ENCODE measurements at places on chromosomes 6 and 20.

GRCh38 chr6:5684320-5685053 is 322.2 kb downstream of the NRN1 start:
- DNase-seq = no peak

DNA sequence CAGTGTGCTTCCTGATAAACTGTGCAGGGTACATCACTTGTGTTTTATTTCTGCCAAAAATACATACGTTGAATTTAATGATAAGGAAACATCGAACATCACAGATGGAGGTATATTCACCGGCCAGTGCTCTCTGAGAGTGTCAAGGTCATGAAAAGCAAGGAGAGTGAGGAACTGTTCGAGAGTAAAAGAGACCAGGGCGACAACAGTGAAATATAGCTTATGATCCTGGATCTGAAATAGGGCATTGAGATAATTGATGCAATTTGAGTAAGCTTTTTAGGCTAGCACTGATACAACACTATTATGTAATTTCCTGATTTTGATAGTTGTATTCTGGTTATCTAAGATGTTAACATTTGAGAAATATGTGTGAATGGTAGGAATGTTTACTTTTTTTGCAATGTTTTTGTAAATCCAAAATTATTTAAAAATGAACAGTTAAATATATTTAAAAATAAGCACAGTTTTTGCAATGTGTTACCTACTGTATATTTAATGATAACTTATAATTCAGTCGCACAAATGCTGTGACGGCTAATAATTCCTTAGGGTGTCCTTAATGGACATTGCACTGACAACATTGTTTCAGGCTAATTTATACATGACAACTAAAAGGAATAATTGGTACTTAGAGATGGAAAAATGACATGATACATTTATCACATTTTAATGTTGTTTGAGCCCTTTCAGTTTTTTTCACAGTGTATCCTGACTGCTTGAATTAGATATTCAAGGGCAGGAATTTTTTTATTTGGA is 9.9 kb downstream of the RAB32 start:
- no peak for DNase-seq

GRCh38 chr6:52253494-52253893 is 9.2 kb upstream of the IL17F start:
- peak; percentile 22 for DNase-seq

DNA sequence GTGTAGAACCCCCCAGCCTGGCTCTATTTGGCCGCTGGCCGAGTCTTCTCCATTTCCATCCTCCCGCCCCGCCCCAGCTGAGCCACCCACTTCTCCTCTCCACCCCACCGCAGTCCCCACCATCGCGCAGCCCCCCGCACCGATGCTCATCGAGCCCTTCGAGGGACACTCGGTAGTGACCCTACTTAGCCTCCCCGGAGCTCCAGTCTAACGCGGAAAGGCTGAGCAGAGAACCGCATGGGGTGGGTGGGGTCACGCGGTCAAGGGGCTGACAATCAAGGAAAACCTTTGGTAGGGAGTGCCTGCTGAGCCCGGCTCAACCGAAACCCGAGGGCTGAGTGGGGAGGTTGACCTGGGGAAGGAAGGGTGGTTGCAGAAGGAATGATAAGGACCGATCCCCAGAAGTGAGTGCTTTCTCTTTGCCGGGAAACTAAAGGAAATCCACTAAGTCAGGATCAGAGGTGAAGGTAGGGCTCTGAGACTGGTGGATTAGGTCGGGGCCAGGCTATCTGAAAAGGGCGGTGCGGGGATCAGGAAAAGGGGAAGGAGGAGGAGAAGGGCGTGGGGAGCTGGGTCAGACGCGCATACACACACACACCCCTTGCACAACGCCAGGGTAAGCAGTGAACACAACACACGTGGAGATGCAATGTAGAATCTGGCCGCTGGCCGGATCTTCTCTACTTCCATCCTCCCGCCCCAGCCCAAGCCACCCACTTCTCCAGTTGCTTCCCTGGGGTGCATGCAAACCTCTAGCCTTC is 49.8 kb downstream of the CPXM1 start:
- no peak for DNase-seq

GRCh38 chr6:140380427-140381218 is 1006.2 kb upstream of the CITED2 start:
- no peak for DNase-seq

- DNase-seq = no peak
Observed at GRCh38 chr6:127276331-127276730, 9.7 kb downstream of the RNF146 start.

- no peak for DNase-seq
Observed at GRCh38 chr6:79821859-79822258, 125.5 kb downstream of the ELOVL4 start.

GRCh38 chr6:21352131-21352530 is 241.4 kb upstream of the SOX4 start:
- no peak for DNase-seq

GRCh38 chr20:62938105-62938888 is at the start of gene GID8:
TSS of gene GID8 (plus strand) at chr20:62938147. CDS start at chr20:62941503, 3,356 bp downstream.
- DNase-seq = peak; percentile 62

DNA sequence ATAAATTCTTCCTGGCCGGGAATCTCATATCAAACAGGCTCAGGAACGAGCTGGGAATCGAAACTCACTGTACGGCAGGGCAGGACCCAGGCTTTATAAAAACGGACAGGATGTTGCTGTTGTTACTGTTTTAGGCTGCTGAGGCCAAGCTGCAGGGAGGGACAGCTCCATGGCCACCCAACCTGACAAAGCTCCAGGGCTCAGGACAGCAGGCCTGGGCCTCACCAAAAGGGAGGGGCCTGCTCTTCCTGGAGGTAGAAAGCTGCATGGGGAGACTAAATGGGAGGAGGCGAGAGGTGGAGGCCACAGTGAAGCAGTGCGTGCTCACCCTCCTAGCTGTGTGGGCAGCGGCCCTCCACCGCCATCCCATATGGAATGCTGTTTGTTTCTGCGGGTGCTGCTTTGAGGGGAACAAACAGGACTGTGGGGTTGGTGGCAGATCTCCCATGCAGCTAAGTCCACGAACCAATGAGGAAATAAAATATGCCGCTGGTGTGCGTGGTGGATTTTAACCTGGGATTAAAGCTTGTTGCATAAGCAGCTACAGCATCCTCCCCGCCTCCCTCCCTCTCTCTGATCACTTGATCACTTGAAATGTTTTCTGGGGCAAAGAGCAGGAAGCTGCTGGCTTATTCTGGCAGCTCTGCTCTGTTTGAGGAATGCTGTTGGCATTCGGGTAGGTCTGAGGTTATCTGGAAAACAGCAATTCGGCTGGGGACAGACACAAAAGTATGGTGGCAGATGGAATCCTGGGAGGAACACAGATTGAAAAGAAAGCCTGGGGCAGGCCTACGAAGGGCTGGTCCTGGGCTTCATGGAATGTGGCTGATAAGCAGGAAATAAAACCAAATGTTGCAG is 2.4 kb upstream of the ZMYND8 start:
- no peak for DNase-seq

DNA sequence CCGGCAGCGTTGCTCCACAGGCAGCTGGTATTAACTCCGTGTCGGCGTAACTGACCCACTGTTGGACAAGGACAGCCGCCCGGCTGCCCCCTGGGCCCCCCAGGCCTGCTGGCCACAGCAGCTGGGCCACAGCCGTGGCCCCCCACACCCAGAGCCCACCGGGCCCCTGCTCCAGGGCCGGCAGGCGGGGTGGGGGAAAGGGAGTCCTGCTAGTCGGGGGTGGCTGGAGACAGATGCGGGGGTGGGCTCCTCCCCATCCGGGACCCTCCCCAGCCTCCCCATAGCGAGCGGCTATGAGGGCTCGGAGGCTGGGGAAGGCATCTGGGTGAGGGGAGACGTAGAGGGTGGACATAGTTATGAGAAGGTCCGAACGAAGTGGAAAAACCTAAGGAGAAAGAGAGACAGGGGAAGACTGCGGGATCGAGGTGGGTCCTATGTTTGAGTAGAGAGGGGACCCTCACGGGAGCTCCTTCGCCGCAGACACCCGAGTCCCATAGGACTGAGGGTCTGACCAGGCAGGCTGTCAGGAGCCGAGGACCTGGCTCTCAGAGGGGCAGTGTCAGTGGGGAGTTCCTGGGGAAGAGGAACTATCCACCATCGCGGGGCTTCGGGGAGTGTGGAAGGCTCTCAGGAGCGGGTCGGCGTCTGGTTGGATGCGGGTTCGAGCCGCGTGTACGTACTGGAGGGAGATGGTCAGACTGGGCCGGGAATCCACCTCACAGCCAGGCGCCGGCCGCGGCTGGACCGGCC is 511 bp downstream of the VARS1 start:
- DNase-seq = no peak

- no peak for DNase-seq
Observed at GRCh38 chr6:139423971-139424667, 49.7 kb upstream of the CITED2 start.

- DNase-seq = no peak
Observed at GRCh38 chr20:33709398-33709797, 10.7 kb downstream of the PXMP4 start.

- no peak for DNase-seq
Observed at GRCh38 chr6:1110941-1111349, 201.0 kb upstream of the FOXQ1 start.

DNA sequence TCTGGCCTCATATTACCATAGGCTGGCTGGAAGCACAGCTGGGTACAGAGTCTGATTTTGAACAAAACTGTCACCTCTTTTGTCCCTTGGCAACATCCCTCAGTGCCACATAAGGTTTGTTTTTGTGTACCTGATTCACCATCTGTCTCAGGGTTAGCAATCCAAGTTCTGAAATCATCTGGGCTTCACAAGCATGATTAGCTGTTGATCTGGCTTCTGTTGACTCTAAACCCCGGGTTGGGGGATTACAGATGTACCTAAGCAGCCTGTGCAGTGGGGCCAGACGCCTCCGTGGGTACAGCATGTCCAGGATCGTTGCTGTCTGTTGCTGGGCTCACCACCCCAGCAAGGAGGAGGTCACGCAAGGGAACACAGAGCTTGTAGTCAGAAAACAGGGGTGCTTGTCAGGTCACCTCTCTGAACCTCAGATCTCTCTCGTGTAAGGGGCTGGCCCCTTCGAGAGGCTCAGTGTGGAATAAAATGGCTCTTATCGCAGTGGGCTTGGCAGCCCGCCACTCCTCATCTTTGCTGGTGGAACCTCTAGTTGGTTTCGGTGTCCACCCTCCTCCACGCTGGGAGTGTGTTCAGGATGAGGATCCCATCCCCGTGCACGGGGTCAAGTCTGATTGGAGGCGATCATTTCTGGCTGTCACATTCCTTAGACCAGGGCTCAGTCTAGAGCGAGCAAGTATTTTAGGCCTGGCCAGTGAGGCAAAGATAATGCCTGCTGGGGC is 39.2 kb upstream of the ZNF831 start:
- DNase-seq = no peak

DNA sequence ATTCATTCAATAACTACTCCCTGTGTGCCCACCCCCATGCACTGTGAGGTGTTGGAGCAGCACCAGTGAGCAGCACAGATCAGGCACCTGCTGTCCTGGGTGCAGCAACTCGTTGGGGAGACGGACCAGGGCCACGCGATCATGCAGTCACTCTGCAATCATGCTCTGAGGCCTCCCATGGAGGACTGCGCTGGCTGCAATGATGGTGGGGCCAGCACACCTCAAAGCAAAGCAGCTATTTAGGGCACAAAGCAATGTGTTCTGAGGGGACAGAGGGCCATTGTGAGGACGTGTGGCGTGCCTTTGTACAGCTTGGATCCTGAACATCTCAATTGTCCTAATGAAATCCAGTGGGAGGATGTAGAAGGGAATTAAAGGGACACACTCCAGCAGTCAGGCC is 41.0 kb upstream of the MPC1 start:
- no peak for DNase-seq

- DNase-seq = no peak
Observed at GRCh38 chr20:63968928-63969760, 586 bp downstream of the ZNF512B start.

DNA sequence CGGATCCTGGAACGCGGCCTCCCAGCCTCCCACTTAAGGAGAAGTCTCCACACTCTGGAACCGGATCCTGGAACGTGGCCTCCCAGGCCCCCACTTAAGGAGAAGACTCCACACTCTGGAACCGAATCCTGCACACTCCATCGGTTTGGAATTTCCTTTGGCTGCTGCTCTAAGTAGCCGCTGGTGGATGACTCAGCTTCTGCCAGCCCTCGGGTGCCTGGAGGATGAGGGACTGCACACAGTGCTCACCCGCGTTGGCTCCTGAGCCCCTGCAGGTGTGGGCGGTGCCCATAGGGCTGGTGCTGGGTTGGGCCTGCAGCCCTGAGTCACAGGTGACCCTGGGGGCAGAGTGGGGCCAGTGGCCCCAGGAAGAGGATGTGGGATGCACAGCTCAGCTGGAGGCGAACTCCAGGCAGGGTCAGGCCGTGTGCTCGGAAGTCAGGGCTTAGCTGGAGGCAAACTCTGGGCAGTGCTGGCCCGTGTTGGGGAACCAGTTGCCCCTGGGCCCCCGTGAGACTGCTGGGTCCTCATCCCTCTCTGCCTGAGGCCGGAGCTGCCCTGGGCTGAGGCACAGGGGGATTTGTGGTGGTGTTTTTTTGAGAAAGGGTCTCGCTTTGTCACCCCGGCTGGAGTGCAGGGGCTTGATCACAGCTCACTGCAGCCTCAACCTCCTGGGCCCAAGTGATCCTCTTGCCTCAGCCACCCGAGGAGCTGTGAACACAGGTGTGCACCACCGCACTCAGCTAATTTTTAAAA is 13.9 kb upstream of the TNFRSF6B start:
- no peak for DNase-seq

DNA sequence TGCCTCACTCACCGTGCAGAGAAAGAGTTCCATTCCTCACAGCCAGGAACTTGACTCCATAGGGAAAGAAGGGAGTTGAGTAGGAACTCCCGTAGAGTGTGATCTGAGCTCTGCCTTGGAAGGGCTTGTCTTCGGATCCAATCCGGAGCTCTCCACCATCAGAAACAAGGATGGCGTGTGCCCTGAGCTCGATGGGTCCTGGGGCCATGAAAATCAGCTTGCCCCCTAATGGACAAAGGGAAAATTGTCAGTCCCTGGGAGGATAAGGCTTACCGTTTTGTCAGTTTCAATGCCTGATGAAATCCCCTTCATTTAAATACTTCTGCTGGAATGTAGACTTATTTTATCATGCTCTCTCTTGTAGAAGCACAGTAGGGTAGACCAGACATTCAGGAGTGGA is 153.3 kb downstream of the PKHD1 start:
- DNase-seq = peak; percentile 8

DNA sequence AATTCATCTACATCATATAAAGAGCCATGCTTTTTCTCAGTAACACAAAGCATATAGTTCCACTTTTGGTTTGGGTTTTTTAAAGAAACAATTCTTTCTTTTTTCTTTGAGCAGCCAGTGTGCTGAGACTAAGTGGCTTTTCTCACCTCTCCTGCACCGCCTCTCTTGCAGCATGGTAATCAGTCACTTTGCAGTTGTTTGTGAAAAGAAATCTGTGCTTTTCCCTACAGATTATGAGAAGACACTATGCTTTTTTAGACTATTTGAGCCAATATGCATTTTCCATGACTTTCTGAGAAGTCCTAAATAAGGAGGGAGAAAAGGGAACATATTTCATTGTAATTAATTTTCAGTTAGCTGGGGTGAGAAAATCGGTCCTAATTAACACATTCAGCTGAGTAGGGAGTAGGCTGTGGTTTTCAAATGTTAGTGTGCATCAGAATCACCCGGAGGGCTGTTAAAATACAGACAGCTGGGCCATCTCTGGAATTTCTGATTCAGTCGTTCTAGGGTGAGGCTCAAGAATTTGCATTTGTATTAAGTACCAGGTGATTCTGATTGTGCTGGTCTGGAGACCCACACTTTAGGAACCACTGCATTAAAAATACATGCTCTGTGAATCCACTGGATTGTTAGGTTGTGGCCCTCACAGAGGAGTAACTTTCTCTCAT is 155.2 kb downstream of the TINAG start:
- no peak for DNase-seq

GRCh38 chr6:99609905-99610489 is 3.4 kb downstream of the PRDM13 start:
- no peak for DNase-seq

GRCh38 chr20:6067763-6068318 is 14.0 kb upstream of the LRRN4 start:
- no peak for DNase-seq
